CD14-positive monocyte (primary cell): ENCODE measurements at places on chromosomes 3 and 15.

GRCh38 chr15:56672721-56673120 is 60.6 kb downstream of the ZNF280D start:
- no peak for DNase-seq

DNA sequence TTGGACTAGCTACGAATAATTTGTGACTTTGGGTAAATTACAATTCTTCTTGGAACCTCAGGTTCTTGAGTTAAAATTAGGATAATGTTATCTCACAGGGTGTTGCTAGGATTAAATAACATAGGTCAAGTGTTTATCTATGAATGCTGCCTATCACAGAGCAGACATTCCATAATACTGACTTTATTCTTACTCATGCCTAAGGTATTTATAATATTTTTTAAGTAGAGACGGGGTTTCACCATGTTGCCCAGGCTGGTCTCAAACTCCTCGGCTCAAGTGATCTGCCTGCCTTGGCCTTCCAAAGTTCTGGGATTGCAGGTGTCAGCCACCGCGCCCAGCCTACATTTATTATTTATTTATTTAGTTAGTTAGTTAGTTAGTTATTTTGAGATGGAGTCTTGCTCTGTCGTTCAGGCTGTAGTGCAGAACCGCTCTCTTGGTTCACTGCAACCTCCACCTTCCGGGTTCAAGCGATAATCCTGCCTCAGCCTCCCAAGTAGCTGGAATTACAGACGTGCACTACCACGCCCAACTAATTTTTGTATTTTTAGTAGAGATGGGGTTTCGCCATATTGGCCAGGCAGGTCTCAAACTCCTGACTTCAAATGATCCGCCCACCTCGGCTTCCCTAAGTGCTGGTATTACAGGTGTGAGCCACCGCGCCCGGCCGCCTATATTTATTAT is 741 bp upstream of the ZNF106 start:
- DNase-seq = no peak

DNA sequence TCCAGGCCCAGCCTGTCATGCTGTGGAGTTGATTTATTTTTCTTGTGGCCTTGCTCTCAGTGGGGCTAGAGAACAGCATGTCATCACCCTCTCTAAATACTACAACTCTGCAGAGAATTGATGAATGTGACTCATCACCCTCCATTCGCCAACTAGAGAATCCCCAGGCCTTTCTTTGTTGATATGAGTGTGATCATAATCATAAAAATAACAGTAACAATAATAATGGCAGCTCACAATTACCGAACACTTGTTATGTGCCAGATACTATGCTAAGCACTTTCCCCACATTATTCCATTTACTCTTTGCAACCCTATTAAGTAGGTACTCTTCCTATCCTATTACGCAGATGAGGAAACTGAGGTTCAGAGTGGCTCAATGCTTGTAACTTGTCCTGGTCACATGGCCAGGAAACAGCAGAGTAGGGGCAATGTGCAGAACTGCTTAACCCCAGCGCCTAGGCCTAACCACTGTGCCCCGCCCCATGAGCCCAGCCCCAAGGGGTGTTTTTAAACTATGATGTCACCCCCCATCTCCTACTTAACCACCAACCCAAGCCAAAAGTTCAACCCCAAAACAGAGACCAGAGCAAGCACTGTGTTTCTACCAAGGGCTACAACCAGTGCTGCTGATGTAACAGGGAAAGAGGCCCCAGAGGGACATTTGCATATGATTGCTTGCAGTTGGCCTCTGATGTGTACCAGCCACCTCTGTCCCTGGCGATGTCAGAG is 104.5 kb downstream of the ADCY5 start:
- DNase-seq = no peak

- no peak for DNase-seq
These were observed 292.0 kb upstream of the C2CD4B start for GRCh38 chr15:62457100-62457499.

GRCh38 chr15:25892126-25892525 is 29.0 kb upstream of the ATP10A start:
- DNase-seq = no peak

GRCh38 chr3:53726643-53727042 is 119.6 kb downstream of the CHDH start:
- DNase-seq = no peak

DNA sequence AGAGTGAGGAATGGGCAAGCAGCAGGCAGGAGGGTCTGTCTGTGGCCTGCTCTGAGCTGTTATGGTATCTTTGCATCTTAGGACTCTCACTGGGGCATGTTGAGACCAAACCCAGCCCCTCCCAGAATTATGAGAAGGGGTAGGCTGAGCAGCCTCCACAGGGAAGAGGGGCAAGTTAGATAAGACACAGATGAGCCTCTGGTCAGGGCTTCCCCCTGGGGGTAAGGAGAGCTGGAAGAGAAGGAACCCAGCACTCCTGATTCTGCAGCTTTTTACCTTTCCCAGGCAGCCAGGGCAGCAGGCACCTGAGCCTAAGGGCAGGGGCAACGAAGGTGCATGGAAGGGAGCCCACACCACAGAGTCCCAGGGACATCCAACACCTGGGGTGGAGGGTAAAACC is 19.3 kb downstream of the DUOX1 start:
- DNase-seq = no peak

DNA sequence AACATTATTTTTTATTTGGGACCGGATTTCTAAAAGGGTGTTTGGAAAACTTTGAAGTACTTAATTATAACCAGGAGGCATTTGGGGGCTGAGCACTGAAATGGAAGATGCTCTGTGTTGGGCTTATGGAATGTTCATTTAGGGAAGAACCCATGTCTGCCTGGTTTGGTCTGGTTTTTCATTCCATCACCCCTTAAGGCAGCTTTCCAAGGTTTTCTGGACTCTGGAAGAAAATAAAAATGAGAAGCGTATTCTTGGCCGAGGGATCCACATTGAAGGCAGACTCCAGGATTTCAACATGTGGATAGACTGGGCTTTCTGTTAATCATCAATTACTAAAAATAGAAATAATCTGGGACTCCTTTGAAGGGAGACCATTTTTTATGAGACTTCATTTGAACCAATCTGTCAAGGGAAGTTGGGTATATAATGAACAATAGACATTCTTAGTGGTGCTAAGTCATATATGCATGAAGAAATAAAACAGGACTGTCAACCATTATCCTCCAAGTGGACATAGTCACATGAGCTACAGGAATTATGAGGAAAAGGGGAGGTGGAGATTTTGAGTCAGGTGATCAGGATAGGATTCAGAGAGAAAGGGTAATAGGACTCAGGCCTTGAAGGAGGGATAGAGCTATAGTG is 270.5 kb upstream of the ADAMTS9 start:
- DNase-seq = no peak

GRCh38 chr3:106125321-106125720 is 256.5 kb upstream of the CBLB start:
- DNase-seq = no peak

DNA sequence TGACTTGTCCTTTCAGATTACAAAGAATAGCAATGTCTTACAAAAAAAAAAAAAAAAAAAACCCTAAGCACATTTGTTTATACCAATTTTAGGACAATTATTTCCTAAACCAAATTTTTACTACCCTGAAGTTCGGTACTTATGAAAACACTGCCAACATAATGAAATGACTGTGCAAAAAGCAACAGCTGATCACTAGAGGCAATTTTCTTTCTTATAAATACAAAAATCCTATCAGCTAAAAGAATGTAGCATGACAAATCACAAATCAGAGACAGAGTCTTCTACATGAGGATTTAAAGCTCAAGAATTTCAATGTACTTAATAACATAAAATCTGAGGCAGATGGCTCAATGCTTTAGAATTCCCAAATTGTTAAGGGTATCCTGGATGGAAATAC is 191.8 kb downstream of the MAGI1 start:
- no peak for DNase-seq

- no peak for DNase-seq
These were observed 25.5 kb downstream of the FAM174B start for GRCh38 chr15:92629975-92630626.

DNA sequence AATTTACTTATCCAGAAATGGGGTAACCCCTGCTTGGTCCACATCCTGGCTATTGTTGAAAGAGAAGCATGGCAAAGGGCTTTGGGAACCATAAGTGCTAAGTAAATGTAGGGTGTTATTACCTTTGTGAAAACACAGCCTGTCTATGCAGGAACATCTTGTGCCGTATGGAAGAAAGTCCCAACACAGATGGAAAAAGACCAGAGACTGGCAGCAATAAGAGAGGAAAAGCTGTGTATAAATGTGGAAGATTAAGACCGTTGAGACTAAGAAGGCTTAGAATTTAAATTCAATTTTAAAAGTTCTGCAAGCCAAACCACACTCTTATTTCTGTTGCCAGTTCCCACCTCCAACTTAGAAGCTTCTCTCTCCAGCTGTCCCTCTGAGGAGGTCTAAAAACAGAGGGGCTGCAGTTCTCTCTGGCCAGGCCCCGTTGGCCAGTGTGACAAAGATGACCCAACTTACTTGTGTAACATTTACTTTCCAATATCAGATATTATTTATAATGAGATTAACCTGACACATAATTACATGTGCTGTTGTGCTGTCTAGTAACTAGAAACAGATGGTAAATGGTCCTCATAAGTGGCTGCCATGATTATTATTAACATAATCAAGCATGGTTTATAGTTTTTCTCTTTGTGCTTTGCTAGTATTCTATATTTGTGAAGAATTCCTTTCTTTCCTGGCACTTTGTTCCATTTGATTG is 7.0 kb downstream of the MINDY4B start:
- DNase-seq = no peak

GRCh38 chr15:58666957-58667356 is 82.5 kb downstream of the ADAM10 start:
- peak; percentile 20 for DNase-seq

DNA sequence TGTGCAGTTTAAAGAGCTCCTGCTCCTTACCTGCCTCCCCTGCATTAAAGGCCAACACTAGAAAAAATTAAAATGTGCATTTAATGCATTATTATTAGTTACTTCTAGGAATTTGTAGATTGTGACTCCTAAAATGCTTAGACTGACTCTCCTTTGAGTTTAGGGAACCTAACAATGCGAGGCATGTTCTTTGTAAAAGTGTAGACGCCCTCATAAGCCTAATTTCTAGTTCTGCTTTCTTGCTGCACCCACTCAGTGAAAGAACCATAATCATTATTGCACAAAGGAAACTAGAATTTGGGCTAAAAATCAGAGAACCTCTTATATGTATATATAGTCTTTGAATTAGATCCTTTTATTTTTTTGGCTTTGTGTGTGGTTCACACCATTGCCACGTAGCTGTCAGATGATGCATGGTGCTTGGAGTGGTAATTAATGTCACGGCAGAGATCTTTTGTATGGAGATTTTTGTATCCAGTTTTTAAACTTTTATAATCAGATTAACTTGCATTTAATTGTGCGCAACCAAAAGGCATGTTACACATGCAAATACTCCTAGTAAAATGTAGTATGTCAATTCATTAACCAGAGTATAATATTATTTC is 710 bp downstream of the ABHD10 start:
- peak; percentile 61 for DNase-seq

GRCh38 chr15:82543160-82543559 is 2.9 kb upstream of the RPS17 start:
- DNase-seq = peak; percentile 10
